Ascending aorta (tissue), 2 donors: ENCODE measurements at places on chromosomes 11 and 22.

DNA sequence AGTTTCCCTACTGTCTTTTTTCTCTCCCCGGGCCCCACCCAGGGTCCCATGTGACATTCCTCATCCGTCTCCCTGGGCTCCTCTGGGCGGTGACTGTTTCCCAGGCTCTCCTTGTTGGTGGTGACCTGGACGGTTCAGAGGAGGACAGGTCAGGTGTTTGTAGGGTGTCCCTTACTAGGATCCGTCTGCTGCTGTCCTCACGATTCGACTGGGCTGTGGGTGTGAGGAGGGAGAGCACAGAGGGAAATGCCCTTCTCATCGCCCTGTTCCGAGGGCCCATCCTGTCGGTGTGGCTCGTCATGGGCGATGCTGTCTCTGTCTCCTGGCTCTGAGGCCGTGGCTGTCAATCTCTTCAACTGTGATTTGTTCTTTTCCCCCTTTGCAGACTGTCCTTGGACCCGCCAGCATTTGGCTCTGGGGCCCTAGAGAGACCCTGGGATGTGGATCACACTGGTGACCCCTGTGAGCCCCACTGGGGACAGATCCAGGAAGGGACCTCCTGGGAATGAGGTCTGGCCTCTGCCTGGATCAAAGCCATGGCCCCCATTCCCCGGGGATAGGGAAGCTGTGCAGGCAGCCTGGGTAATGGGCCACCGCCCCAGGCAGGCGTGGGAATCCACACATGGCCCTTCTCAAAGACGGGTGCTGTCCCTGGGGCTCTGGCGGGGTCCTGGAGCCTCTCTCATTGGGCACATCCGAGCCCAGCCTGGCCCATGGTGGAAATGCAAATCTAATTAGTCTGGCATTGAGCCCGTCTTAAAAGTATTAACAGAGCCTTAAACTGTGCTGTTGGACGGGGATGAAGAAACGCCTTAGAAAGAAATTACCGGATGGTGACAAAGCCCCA, 46.8 kb upstream of the KCNQ1OT1 start:
- DNase-seq, result no peak

DNA sequence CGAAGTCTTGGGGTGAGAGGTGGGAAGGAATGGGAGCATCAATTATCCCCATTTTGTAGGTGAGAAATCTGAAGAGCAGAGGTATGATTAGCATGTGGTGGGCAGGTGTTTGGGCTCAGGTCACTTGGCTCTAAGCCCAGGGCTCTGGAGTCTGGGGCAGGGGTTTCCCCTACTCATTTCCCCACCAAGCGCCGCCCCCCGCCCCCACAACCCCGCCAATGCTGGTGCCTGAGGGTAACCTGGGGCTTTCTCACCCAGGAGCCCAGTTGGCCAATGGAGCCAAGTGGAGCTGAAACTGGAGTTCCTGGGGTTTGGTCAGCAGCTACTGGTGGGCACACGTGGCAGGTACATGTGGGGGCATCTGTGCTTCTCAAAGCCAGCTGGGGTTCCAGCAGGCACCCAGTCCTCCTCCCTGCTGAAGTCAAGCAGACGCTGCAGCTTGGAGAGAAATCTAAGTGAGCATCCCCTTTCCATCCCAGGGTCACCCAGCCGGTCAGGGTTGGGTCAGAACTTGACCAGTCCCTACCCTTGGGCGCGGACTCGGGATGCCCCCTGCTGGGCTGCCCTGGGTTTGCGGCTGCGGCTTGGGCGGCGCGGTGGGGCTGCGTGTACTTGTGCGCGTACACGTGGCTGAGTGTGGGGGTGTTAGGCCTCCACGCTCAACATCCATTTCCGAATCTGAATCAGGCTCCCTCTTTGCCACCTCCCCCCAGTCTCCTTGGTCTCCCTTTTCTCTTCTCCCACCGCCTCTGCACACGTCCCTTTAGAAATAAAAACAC, 1.7 kb upstream of the CHRM1 start:
- DNase-seq, result no peak

- no peak for DNase-seq
Measured at GRCh38 chr11:92384358-92384757, 159.7 kb downstream of the FAT3 start.

- DNase-seq, result no peak
Measured at GRCh38 chr11:1233351-1234053, 10.6 kb downstream of the MUC5B start.

- no peak for DNase-seq
Measured at GRCh38 chr11:94066901-94067429, 45.8 kb downstream of the HEPHL1 start.

GRCh38 chr11:77311701-77312100, 10.2 kb upstream of the GDPD4 start:
- DNase-seq, result no peak
